EH (cell line): ENCODE measurements at places on chromosomes 16 and 17.

DNA sequence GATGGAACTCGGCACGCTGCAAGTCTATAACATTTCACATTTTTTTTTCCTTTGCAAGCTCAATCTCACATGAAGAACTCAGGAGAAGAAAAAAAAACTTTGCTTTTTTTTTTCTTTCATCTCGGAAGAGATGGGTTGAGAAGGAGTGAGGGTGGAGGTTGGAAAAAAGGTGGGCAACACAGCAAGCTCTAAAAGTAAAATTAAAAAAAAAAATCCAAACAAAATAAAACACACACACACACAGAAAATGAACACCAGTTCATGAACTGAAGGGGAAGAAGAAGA is 2.5 kb downstream of the MAF start:
- no peak for DNase-seq

GRCh38 chr17:8369944-8370343 is 6.6 kb downstream of the KRABD2 start:
- no peak for DNase-seq

DNA sequence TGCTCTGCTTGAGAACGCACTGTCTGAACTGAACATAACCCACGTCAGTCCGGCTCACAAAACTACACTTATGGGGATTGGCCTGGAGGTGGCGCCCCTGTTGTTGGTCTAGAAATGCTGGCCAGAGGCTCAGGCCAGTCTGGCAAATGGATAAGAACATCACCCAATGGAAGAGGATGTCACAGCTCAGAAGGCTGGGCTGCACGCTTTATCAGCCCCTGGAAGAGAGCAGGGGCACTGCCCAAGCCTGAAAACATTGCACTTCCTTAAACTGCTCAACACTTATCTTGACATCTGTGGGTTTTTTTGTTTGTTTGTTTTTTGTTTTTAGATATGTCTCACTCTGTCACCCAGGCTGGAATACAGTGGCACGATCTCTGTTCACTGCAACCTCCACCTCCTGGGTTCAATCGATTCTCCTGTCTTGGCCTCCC is 24.8 kb upstream of the BPTF start:
- DNase-seq = peak; percentile 76

- DNase-seq = no peak
Measured at GRCh38 chr17:46027048-46027975, 28.3 kb downstream of the STH start.

- peak; percentile 58 for DNase-seq
Measured at GRCh38 chr17:29572691-29573557, 4.4 kb downstream of the TP53I13 start.

DNA sequence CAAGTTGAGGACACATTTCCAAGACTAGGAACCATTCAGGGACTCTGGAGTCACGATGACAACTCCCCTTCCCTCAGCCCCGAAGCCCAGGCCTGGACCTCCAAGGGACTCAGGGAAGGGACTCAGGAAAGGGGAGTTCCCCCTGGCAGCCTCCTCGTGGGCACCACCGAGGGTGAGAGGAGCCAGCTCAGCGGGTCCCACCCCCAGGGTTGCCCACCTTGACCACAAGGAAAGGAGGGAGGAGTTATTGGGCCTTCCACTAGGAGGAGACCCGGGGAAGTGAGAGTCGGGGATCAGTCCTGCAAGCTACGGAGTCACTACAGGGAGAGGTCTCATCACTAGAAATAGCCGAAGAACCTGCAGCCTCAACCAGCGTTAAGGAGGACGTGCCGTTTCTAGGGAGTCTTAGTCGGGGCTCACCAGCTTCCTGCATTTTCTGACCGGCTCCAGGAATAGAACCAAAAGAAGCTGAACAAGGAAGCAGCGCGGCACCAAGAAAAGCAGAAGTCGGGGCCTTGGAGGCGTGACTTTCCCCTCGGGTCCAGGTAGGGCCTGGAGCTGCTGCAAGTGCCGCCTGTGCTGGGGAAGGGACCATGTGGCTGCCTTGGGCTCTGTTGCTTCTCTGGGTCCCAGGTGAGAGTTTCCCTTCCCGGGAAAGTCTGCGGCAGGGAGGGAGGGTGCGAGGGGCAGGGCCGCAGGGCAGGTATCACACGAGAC is at the start of gene CD300A:
Gene CD300A, plus strand, starts transcription at position 524 of the 717 bp plus-strand sequence. Its CDS starts 70 bp downstream, at position 594.
- no peak for DNase-seq

DNA sequence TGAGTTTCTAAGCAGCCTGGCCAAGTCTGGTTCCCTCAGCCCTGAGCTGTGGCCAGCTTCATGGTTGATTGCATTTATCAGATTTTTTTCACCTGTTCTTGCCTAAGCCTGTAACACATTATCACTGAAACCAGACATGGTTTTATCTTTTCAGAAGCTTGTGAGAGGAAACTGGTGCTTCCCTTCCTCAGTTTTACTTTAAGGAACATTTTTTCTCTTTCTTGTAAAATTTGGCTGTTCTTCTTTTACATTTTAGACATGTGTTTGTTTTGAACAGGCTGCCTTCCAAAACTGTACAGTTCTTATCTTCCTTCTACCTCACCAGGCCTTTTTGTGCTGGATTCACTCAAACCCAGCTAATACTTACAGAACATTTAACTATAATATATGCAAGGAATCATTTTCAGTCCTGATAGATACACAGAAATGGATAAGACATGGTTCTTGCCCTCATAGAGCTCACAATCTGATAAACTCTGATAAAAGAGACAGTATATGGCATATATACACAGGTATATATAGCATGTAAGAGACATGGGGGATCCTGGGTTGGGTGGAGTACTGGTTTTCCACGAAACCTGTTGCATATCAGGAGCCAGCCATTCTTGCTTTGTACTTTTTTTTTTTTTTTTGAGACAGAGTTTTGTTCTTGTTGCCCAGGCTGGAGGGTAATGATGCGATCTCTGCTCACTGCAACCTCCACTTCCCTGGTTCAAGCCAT is 44.5 kb downstream of the ZNRF1 start:
- DNase-seq = no peak

DNA sequence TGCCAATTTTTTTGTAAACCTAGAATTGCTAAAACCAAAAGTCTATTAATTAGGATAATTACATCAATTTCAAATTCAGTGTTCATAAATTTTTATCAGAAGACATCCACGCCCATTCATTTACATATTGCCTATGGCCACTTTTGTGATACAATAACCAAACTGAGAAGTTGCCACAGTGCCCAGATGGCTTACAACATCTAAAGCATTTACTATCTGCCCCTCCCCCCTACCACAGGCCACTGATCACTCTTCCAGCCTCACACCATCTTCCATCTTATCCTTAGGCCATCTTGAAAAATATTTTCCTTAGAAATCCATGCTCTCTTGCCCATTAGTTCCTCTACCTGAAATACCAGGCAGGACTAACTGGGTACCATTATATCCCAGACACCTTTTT is 6.3 kb upstream of the PRKAR1A start:
- no peak for DNase-seq
